Activated T-helper 9 cell treated with anti-CD3 and anti-CD28 coated beads, Interleukin-2, amount 50 U/mL, for 16 hours (primary cell): ENCODE measurements at places on chromosomes 13 and 19.

- DNase-seq: no peak
These were observed 98.4 kb downstream of the ZIC5 start for GRCh38 chr13:99873141-99873540.

DNA sequence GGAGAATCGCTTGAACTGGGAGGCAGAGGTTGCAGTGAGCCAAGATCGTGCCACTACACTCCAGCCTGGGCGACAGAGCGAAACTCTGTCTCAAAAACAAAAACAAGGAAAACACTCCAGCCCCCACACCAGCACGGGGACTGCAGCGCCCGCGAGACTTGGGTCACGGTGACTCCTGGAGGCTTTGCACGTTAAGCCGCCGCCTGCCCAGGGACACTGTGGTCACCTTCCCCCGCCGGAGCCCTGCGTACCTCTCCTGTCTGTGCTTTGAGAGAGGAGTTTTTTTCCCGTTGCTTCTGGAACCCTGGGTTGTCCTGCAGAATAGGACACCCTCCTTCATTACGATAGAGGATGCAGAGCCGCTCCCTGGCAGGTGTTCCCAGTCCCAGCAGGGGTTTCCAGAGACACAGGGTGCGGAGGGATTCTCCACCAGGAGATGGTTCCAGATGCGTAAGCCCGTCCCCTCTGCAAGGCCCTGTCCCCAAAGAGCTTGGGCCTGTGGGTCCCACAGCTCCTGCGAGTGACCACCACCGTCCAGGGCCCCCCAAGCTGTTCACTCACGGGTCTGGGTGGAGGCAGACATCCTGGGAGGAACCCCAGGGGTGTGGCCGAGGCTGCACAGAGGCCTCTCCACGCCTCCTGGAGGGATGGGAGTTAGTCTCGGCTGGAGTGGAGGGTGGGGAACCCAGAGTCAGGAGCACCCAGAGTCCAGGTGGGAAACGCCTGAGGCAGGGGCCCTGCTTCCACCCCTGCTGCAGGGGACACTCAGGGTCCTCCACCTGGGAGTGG, 42.8 kb upstream of the NDUFS7 start:
- DNase-seq: no peak

DNA sequence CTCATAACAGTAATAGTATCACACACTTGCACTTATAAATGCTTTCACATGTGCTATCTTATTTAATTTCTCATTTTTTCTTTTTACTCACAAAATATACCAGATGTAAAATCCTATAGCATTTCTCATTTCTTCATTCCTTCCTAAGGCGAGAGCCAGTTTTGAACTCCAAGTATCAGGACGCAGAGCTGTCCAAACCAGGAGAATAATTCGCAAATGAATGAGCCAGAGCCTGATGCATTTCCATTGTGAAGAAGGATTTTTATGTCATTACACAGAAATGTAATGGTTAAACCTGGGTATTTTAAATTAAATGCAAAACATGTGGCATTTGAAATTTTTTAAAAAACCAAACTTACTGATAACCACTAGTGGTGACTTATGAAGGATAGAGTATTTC, 244.3 kb downstream of the RGCC start:
- no peak for DNase-seq

DNA sequence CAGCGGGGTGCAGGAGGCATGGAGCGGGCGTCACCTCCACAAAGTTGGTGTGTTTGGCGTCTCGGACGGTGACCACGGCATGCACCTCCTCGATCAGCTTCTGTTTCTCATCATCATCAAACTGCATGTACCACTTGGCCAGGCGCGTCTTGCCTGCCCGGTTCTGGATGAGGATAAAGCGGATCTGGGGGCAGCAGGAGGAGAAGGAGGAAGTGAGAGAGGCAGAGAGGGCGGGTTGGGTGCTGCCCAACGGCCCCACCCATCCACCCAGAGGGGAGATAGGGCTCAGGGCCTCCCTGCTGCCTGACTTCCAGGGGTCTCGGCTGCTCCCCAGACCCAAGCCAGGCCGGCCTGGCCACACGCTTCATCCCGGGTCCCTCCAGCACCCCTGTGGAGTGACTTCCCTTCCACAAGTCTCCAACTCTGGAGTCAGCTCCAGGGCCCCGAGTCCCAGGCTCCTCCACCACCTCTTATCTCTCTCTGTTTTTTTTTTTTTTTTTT, 4.6 kb downstream of the AP2S1 start:
- DNase-seq: no peak

- no peak for DNase-seq
These were observed 371.8 kb downstream of the SLITRK6 start for GRCh38 chr13:85427416-85427815.

GRCh38 chr19:46449228-46449627, 20.5 kb upstream of the PNMA8C start:
- DNase-seq: no peak

DNA sequence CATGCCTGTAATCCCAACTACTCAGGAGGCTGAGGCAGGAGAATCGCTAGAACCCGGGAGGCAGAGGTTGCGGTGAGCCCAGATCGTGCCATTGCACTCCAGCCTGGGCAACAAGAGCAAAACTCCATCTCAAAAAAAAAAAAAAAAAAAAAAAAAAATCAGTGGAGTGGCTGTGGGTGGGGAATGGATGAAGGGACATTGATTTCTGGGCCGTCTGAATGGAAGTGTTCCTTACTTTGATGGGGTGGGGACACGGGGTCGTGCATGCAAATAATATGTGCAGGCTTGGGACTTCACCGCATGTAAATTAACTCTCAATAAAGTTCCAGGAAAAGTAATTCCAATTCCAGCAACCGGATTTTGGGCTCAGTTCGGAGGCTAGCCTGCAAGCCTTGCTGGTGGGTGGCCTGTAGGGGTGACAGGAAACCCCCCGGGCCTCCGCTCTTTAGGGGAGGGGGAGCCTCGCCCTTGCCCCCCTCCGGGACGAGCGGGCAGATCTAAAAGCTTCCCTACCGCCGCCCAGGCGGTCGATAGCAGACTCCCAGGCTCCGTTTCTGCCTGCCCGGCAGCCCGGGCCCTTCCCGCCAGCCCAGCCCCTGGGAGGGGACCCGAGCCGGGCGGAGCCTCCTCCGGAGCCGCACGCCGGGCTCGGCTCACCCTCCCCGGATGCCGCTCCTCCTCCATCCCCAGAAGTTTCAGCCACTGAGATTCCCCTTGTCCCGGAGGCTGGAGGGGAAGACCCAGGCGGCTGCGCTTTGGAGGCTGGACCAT, 48.0 kb upstream of the ADGRE5 start:
- no peak for DNase-seq

GRCh38 chr13:26255115-26255514, 1.2 kb downstream of the CDK8 start:
- no peak for DNase-seq

DNA sequence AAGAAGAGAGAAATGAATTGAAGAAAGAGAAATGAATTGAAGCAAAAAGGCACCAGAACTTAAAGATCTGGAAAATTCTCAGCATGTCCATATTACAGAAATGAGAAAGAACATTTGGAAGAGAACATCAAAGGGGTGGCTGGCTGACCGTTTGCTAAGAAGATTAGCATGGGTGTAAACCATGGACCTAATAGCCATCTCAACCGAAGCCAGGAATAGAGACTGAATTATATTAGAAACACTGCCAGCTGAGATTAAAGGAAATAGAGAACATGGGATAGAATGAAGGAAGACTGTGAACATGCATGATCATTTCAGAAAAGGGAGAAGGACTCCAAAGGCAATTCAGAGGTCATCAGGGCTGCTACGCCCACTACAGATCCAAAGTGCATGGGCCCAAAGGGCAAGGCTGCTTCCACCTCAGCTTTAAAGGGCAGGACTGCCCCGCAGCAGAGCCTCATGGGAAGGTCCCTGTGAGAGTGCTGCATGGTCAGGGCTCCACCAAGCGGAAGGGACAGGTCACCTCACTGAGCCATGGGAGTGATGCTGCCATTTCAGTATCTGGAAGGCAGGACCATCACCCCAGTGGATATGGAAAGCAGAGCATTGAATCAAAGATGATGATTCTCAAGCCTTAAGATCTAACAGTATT, 23.1 kb downstream of the FNDC3A start:
- no peak for DNase-seq

DNA sequence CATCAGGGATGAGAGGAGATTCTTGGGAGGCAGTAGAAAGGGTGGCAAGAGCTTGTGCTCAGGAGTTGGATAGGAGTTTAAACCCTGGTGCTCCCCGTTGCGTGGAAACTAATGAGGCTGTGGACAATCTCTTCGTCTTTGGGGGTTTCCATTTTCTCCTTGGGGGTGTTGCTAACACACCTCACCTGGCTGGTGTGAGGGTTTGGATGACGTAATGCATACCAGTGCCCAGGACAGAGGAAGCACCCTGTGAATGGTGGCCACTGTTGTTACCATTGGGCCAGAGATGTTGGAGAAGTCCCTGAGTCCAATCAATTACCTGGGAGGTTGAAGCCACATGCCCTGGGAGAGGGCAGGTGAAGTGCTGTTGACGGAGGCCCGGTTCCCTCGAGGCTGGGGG, 146.5 kb downstream of the URI1 start:
- no peak for DNase-seq

DNA sequence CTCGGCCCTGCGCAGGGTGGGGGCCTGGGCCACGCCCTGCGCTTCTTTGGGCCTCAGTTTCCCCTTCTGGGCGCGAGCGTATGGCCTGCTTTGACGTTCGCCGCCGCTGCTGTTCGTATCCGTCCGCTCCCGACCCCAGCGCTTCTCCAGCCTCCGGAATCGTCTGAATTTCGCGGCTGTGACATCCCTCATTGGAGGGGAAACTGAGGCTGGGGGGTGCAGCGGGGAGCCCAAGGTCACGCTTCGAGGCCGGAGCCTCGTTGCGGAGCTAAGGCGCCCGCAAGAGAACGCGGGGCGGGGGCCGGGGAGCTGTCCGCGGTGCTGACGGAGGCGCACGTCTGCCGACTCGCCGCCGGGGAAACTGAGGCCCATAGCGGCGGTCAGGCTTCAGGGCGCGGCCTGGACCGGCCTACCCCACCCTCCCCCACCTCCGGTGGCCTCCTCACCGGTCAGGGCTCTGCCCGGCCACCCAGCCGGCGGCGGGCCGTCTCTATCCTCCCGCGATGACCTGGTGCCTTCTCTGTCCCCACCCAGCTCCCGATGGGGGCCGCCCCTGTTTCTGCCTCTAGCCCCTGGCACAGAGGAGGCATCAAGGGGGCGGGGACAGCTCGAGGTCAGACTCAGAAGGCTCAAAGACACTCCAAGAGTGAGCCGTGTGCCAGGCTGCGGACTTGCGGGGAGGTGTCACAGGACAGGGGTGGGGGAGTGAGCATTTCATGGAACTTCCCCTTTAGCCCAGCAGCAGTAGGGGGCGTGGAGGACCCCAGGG, 3.0 kb upstream of the APC2 start:
- no peak for DNase-seq

DNA sequence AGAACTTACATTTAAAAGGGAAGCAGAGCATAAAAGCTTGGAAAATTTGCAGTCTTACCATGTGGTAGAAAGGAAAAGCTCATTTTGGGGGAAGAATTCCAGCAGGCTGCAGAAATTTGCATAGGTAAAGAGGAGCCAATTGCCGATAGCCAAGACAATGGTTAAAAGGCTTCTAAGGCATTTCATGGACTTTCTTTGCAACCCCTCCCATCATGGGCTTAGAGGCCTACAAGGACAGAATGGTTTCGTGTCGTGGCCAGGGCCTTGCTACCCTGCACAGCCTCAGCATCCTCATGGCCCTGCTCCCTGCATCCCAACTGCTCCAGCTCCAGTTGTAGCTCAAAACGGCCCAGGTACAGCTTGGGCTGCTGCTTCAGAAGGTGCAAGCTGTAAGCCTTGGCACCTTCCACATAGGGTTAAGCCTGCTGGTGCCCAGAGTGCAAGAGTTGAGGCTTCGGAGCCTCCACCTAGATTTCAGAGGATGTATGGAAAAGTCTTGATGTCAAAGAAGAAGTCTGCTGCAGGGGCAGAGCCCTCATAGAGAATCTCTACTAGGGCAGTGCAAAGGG, 420.3 kb downstream of the PCDH17 start:
- DNase-seq: no peak

DNA sequence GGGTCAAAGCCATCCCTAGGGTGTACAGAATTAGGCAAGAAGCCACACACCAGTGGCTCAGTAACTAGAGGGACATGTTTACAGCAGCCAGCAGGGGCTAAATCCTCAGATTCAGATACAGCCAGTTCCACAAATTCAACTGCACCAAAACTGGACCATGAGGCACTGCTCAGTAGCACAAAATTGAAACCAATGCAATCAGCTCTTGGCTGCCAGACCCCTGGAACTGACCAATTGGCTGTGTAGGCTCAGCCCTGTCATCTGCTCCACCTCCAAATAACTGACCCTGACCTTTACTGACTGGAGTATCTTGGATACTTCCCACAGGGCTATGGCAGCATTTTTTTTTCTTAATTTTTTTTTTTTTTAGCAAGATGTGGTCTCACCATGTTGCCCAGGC, 226.5 kb downstream of the FOXO1 start:
- DNase-seq: no peak

- no peak for DNase-seq
These were observed 530.9 kb downstream of the MYO16 start for GRCh38 chr13:109160357-109160756.

DNA sequence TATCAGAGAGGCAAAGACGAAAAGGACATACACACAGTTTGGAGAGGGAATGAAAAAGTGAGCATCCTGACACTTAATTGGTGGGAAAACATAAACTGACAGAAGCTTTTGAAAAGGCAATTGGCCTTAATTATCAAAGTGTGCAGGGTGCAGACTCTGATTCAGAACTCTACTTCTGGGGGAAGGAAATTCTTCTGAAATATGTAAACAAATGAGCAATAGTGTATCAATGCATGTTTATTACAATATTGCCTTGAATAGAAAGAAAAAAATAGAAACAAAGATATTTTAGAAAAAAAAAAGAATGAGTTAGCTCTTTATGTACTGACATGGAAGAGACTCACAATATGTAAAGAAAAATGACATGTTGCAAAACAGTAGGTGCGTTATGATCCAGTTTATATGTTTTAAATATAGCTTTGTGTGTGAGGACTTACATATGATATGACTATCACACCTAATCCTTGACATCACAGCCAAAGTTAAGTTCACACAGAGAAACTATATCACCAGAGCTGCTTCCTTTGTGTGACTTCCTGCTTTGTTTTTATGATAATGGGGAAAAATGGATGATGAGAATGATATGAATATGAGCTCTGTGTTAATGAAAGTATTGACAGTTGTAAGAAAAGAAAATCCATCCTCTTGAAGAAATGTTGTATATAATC, 182.4 kb downstream of the KCTD12 start:
- DNase-seq: no peak

- DNase-seq: no peak
These were observed 75.0 kb upstream of the GTF3A start for GRCh38 chr13:27349458-27349857.
